Activated CD8-positive, alpha-beta memory T cell treated with anti-CD3 and anti-CD28 coated beads for 1 hour (primary cell): ENCODE measurements at places on chromosomes 4 and X.

DNA sequence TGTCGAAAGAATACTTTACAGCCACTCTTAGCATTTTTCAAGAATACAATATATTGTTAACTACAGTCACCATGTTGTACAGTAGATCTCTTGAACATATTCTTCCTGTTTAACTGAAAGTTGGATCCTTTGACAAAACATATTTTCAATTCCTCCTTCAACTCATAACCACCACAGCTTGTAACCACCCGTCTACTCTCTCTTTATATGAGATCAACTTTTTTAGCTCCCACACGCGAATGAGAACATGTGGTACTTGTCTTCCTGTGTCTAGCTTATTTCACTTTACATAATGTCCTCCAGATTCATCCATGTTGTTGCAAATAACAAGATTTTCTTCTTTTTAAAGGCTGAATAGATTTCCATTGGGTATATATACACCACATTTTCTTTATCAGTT is 338.3 kb upstream of the IGFBP7 start:
- no peak for DNase-seq

- DNase-seq: no peak
Observed at GRCh38 chr4:123851521-123851920, 454.9 kb downstream of the SPRY1 start.

DNA sequence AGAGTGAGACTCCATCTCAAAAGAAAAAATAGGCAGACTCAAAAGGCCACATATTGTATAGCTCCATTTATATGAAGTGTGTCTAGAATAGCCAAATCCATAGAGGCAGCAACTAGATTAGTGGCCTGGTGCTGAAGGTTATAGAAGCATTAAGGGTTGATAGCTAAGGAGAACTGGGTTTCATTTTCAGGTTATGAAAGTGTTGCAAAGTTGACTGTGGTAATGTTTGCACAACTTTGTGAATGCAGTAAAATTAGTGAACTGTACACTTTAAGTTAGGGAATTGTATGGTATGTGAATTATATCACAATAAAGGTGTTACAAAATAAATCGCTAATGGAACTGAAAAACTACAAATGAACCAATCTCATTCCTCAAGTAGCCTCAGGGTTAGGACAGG is 28.3 kb downstream of the TXLNG start:
- DNase-seq: no peak

DNA sequence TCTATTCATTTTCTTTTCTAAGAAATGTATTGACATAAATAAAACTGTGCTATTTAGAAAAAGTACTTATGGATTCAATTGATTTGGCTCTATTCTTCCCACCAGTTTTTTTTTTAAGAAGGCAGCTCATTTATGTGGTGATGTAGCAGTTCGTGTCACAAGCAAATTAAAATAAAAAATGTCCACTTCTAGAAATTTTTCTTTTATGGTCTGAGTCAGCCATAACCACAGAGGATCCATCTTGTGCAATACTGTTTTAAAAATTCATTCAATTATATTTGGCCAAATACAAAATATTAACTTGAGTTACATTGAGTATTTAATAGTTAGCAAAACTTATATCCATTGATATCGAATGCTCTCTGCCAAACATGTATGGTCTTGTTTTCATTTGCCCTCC is 207.9 kb upstream of the FAT1 start:
- DNase-seq: no peak

DNA sequence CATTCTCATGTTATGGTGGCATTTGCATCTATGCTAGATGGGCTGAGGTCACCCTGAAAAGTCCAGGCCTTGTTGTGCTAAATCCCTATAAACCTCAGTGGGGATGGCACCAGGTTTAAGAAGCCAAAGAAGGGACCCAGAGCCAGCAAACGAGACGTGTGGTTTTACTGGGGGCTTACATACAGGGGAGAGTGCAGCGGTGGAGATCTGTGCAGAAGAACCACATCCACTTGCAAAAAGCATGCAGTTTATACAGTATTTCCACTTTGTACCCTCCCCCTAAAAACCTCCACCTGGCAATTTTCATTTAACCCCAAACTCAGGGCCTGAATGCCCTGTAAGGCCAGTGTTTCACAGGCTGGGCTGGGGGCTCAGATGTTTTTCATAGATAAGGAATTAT is 134.9 kb upstream of the GATB start:
- DNase-seq: no peak

- no peak for DNase-seq
Observed at GRCh38 chrX:72604705-72605104, 32.1 kb upstream of the HDAC8 start.

DNA sequence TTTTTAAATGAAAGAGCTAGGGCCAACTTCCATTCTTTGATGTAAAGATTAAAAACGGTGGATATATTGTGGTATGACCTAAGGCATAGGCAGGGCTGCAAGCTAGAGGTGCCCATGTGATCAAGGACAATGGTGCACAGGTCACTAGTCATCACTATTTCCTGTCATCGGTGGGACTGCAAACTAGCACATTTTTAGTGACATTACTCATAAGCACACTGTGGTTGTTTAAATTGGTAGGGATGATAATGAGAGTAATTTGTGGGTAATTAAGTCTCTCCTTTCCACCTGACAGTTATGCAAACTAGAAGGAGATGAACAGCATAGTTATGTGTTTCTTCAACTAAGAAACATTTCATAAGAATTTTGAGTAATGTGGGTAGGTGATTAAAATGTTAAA is 85.4 kb downstream of the GPRIN3 start:
- DNase-seq: no peak

DNA sequence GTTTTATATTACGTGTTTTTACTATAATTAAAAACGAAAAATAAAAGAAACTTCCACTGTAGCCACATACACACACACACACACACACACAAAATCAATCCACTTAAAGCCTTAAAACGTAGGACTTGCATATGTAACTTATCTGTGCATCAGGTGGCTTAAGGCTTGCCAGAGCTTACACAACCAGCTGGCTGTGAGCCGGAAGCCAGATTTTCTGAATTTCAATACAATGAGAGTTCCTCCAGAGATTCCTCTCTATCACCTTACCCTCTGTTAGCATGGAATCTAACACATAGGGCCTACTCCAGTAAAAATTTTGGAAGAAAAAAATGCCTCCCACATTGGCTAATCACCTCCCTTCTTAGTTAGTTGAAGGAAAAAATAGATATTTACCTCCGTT is 27.9 kb upstream of the SLITRK4 start:
- DNase-seq: no peak

- no peak for DNase-seq
Observed at GRCh38 chr4:148048598-148048997, 316.7 kb downstream of the ARHGAP10 start.

DNA sequence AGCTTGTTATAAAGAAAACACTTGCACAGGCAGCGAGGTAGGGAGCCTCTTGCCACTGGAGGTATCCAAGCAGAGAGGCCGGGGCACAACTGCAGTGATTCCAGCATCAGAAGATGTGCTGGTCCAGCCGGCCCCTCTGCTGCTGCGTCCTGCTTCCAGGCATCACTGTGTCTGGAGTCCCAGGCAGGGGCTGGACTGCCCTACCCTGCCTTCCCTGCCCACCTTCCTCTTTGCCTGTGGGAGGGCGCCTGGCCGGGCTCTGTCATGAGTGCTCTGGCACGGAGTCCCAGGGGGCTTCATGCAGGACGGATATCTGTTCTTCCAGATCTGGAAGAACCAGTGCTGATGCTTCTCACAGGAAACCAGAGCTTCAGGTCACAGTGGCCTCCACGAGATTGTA is 187.6 kb upstream of the PSAPL1 start:
- no peak for DNase-seq

DNA sequence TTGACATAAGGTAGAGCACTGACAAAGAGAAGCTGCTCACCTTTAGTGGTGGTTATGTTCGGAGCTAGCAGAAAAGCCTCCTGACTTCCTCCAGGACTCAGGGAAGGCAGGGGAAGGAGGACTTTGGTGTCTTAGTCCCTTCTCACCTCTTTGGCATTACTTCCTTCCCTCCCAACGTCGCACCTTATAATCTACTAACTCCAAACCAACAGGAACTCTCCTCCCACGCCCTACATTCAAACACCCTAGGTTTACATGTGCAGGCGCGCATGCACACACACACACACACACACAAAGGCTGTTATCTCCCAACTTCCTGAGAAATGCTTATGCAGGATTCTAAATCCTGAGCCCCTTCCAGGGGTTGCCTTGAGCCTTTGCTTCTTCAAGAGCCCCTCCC is 157.7 kb upstream of the STS start:
- DNase-seq: no peak

DNA sequence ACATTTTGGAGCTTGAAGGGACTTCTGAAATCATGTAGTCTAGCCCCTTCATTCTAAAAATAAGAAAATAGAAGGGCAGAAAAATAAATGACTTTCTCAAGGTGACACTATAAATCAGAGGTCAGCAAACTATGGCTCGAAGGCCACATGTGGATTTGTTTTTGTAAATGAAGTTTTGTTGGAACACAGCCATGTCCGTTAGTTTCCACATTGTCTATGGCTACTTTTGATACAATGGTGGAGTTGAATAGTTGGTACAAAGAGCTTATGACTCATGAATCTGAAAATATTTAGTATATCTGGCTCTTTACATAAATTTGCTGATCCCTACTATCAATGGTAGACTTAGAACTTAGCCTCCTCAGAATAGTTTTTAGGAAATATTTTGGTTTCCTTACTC is 302.4 kb upstream of the PRPS2 start:
- DNase-seq: no peak

DNA sequence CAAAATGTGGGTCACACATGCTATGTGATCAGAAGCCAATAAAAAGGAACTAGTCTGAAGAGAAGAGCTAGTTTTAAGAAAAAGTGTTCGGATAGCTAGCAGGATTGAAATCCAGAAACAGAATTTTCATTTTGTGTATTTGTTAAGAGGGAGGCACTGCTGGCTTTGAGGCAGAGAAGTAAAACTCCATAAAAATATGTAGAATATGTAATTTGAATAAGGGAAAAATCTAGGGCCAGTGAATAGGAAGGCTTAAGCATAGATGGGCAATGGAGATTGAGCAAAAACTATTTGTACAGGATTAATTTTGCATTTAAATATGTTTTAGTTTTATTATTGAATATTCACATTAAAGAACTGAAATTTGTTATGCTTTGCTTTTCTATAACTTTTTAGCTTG is 399.9 kb upstream of the PITX2 start:
- DNase-seq: no peak

DNA sequence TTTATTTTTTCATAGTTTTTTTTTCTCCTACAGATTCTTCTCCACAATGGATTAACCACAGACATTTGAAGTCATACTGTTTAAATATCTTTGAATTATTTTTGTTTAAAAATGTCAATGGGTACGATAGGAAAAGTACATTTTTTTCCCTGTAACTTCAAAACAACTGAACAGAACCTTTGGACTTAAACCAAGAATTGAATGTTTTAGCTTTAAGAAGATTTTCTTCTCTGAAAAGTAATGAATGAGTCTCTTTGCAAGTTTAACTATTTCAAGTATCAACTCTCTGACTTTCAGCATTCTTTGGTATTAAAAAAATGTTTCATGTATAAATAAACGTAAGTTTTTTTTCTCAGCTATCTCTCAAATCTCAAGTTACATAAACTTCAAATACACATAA is 364.3 kb downstream of the FBXO8 start:
- DNase-seq: no peak

- no peak for DNase-seq
Observed at GRCh38 chr4:83013902-83014301, 3.3 kb upstream of the LIN54 start.

GRCh38 chr4:83150653-83151330 is 36.3 kb upstream of the PLAC8 start:
- DNase-seq: no peak

- DNase-seq: peak; percentile 9
Observed at GRCh38 chrX:103175944-103176753, 38.8 kb upstream of the BEX4 start.

GRCh38 chr4:105657117-105657765 is 51.2 kb downstream of the INTS12 start:
- no peak for DNase-seq

DNA sequence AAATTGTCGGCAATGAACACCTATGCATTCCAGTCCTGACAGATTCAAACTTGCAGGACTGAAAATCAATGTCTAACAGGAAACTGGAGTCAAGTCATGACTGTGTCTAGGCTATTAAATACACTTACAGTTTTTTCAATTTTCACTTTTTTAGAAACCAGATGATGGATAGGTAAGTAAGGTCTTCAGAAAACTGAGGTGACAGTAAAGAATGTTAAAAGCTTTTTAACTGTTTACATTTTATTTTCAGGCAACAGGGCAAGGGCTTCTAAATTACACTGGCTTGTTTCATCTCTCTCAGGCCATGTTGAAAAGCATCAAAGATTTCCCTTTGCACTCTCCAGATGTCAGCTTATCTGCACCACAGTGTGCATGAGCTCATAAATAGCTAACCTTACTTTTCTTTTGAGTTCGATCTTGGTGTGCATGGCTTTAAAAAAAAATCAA is 65.2 kb downstream of the SEC24D start:
- DNase-seq: no peak

DNA sequence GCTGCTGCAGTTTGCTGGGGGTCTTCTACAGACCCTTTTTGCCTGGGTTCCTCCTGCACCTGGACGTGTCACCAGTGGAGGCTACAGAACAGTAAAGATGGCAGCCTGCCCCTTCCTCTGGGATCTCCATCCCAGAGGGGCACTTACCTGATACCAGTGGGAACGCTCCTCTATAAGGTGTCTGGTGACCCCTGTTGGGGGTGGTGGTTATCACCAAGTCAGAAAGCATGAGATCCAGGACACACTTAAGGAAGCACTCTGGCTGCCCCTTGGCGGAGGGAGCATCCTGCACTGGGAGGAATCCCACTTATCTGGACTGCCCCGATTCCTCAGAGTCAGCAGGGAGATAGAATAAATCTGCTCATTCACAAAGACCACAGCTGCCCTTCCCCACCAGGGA is 218.9 kb upstream of the GALNTL6 start:
- DNase-seq: no peak

DNA sequence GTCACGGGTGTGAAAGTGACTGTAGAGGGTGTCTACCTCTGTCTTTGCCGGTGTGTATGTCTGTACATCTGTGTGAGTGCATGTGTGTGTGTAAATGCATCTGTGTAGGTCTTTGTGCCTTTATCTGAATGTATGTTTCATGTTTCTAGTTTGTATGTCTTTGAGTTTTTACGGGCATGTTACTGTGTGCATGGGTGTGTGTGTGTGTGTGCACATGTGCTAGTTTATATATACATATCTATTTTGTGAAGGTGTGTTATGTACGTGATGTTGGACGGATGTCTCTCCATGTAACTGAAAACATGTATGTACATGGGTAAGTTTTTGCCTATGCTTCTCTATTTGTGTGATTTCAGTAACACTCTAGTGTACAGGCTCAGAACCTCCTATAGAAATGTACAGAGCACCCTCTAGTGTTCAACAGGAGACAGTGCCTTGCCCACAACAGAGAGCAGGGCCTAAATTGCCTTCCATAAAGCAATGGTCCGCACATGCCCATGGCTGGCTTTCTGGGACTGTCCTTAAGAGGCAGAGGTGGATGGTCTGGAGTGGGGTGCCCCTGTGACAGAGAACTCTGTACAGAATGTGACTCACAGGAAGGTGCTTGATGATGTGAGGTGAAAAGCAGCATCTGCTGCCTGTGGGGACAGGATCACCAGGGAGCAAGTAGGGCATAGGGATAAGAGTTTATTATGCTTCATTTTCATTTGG is 343.5 kb downstream of the RAPGEF2 start:
- DNase-seq: no peak

- no peak for DNase-seq
Observed at GRCh38 chr4:39255871-39256270, 73.5 kb downstream of the WDR19 start.

- no peak for DNase-seq
Observed at GRCh38 chrX:54182194-54182863, 725 bp downstream of the FAM120C start.

- DNase-seq: no peak
Observed at GRCh38 chrX:44234541-44234940, 108.9 kb downstream of the EFHC2 start.

GRCh38 chrX:138463476-138463875 is 248.0 kb downstream of the FGF13 start:
- no peak for DNase-seq
